Pericardium fibroblast (primary cell): ENCODE measurements at places on chromosomes 2 and 18. TPM values are rescaled to one million over a fixed set of nuclear protein-coding genes. Genes with fewer than 3 reads are reported as not detected.

Gene TPRKB
- 19.5 and 29.9 TPM in 2 replicates for total RNA-seq

Gene VAMP5
- total RNA-seq, result 33.1 and 70.7 TPM in 2 replicates

Gene PSMA8
- total RNA-seq, result not detected in 2 replicates

Gene REG3A
- not detected in 2 replicates for total RNA-seq

Gene REG3G
- not detected in 2 replicates for total RNA-seq

Gene CPLX4
- total RNA-seq, result not detected in 2 replicates

Gene LYPD6
- total RNA-seq, result 0.51 and 2.7 TPM in 2 replicates

Gene SALL3
- total RNA-seq, result 0.12 TPM in 1 of 2 replicates, not detected in the other

Gene NOTO
- total RNA-seq, result not detected in 2 replicates

Gene XDH
- not detected in 2 replicates for total RNA-seq

Gene LHCGR
- not detected in 2 replicates for total RNA-seq

Gene NPHP1
- 1.6 and 1.9 TPM in 2 replicates for total RNA-seq

Gene C18orf54
- 0.94 and 2.0 TPM in 2 replicates for total RNA-seq

Gene GALNT14
- 0.09 TPM in 1 of 2 replicates, not detected in the other for total RNA-seq

Gene KCNK3
- total RNA-seq, result 0.09 and 1.6 TPM in 2 replicates

Gene MALL
- 4.4 and 5.6 TPM in 2 replicates for total RNA-seq

Gene INHA
- total RNA-seq, result 1.1 TPM in 1 of 2 replicates, not detected in the other

Gene IL36A
- total RNA-seq, result not detected in 2 replicates

Gene ATOH8
- total RNA-seq, result 16.9 and 31.4 TPM in 2 replicates

Gene SMAD2
- total RNA-seq, result 55.4 and 56.9 TPM in 2 replicates

Gene CYP1B1
- 22.1 and 134 TPM in 2 replicates for total RNA-seq

Gene SERPINB2
- 0.47 and 2.2 TPM in 2 replicates for total RNA-seq

Gene FOSL2
- 50.0 and 56.4 TPM in 2 replicates for total RNA-seq

Gene NR4A2
- total RNA-seq, result 0.47 and 0.68 TPM in 2 replicates

Gene MYO5B
- total RNA-seq, result under 0.01 and 0.82 TPM in 2 replicates

Gene ZC3H6
- 2.0 and 2.3 TPM in 2 replicates for total RNA-seq

Gene ARHGAP15
- total RNA-seq, result not detected in 2 replicates

Gene DSC3
- total RNA-seq, result 2.8 and 58.1 TPM in 2 replicates

Gene NAT8
- not detected in 2 replicates for total RNA-seq
